Left hindlimb (tissue), 1 donor: ENCODE measurements at places on chromosomes 16 and 17.

DNA sequence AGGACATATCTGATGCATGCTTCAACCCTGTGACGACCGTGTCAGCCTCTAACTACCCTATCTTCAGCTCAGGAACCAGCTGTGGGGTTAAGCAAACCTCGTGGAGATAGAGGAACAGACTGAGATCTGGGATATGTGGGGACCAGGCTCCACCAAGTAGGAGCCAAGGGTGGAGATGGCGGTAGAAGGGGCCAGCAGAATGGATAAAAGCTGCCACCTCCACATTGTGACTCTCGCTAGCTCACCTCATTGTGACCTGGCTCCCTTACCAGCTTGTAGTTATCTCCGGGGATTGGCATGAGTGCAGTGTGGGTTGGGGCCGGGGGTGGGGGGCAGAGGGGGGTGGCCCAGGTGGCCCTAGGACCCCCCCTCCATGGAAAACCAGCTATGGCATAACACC lies at the start of gene SPEM2:
Gene SPEM2, plus strand, starts transcription at position 301 of the 400 bp plus-strand sequence. Its CDS starts 73 bp downstream, at position 374.
- no peak for DNase-seq

DNA sequence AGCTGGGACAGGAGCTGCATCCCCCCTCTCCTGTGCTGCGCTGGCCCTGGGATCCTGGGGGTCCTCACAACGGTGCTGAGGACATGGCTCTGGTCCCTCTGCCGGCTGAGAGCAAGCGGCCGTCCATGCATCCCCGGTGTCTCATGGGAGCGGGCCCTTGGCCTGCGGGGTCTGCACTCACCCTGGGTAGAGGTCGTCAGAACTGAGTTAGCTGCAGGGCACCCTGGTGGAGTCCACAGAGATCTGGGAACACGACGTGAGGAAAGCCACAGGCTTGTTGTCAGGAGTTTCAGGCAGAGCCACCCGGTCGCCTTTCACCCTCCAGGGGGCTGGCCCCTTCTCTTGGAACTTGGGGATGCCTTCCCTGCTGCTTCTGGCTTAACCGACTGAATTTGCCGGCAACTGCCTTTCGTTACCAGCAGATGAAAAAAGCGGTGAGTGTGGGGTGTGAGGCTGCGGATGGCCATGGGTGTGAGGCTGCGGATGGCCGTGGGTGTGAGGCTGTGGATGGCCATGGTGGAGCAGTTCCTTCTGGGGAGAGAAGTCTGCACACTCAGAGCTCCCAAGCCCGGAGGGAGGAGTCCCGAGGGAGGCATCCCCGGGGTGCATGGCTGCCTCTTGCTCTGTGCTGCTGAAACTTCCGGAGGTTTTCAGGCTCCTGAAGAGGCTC lies 81.7 kb downstream of the LMF1 start:
- DNase-seq = peak; percentile 28

- DNase-seq = peak; percentile 40
These were observed 297.5 kb downstream of the CA10 start for GRCh38 chr17:51860954-51861561.

DNA sequence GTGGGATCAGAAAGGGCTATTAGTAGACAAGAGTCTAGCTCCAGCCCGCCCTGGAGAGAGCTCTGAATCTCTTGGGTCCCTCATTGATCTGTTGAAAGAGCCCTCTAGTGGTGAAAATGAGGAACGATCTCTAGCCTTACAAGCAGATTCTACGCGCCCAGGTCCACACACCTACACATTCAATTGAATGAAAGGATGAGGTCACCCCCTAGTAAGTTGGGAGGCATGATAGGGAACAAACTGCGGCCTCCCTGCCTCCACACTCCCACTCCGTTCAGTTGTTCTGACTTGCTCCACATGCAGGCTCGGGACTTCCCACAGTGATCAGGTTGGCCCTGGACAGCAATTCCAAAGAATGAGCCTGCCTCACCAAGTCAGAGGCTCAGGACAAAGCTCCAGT lies 2.9 kb upstream of the CACNG3 start:
- no peak for DNase-seq

DNA sequence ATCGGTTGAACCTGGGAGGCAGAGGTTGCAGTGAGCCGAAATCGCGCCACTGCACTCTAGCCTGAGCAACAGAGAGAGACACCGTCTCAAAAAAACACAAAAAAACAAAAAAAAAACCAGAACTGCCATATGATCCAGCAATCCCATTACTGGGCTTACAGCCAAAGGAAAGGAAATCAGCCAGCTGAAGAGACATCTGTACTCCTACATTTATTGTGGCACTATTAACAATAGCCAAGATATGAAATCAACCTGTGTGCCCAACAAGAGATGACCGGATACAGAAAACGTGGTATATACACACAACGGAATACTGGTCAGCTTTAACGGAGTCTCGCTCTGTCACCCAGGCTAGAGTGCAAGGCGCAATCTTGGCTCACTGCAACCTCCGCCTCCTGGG lies 14.6 kb downstream of the FANCA start:
- DNase-seq = no peak

DNA sequence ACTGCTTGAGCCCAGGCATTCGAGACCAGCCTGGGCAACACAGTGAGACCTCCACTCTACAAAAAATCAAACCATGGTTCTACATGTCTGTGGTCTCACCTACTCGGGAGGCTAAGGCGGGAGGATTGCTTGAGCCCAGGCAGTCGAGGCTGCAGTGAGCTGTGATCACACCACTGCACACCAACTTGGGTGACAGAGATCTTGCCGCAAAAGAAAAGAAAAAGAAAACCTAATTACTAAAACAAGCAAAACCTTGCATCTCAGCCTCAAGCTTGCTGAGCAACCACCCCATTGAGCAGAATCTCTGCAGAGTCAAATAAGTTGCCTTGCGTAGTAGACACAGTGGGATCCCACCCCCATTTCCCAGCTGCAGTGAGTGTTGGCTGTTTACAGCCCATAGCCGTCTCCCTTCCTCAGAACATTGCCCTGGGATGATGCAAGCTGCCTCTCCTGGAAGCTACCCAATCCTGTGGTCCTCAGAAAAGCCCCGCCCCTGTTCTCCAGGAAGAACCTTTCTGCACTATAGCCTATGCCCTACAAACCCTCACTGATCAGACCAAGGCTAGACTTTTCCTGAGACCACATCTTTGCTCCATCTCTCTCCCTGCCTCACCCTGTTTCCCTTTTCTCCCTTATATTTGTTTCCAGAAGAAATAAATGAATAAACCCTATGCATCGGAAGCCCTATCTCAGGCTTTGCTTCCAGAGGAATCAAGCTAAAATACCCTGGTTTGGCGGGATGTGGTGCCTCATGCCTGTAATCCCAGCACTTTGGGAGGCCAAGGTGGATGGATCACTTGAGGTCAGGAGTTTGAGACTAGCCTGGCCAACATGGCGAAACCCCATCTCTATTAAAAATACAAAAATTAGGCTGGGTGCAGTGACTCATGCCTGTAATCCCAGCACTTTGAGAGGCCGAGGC lies 16.7 kb upstream of the ERN2 start:
- DNase-seq = no peak

GRCh38 chr16:82924075-82924854 lies 297.5 kb downstream of the CDH13 start:
- DNase-seq = no peak

DNA sequence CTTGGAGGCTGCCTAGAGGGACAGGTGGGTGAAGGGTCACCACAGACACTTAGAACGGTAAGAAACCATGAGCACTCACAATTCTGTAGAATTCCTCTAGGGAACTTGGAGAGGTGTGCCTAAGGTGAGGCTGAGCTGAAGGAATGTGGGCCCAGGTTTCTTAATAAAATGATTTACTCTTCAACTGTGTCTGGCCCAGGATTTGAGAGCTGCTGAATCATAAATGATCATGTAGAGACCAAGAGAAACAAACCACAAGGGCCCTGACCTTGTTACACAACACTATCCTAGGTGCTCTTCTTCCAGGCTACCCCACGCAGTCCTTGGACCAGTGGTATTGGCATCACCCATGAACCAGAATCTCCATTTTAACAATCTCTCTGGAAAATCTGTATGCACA lies 27.7 kb downstream of the ZNF18 start:
- DNase-seq = no peak

GRCh38 chr16:84613408-84614072 lies 4.3 kb downstream of the COTL1 start:
- DNase-seq = no peak

GRCh38 chr16:22163806-22164205 lies 1.5 kb downstream of the SDR42E2 start:
- no peak for DNase-seq

GRCh38 chr16:69424935-69425784 lies 741 bp downstream of the CYB5B start:
- no peak for DNase-seq
